ENCODE measurements at places on chromosomes 16 and 17. TPM values are rescaled to one million over a fixed set of nuclear protein-coding genes. Genes with fewer than 3 reads are reported as not detected.
A peak's percentile ranks its signal among the peaks of the same experiment; 100 is the strongest.

DNA sequence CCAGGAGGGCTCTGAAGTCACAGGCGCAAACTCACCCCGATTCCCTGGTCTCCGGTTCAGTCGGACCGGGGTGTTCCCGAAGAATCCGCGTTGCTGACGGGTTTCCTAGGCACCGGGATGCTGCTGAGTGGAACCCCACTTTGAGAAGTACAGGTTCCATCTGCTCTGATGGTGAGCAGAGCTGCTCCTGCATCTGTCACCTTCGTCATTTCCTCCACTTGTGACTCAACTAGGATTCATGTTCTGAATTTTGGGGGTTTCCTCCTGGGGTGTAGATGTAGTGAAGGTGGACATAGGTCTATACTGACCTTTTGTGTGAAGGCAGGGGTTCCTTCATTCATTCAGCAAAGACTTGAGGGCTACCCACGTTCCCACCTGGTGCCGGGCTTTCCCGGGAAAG, 25.0 kb downstream of the LGALS3BP start:
- no peak for DNase-seq

DNA sequence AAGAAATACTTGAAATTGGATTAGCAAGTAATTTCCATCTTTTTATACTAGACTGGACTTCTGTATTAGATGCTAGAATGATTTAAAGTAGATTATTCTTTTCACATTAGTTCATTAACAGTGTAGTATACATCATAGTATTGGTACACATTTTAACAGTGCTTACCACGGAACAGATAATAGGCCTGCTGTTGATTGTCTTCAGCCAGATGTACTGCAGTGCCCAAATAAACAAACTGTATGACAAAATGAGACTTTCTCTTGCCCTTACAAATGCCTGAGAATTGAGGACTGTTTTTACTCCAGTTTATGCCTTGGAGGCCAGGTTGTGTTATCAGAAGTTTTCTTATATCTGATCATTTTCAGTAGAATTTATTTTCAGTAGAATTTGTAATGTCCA, 631 bp downstream of the EVI2A start:
- no peak for DNase-seq

GRCh38 chr16:64738321-64738960, 383.4 kb downstream of the CDH11 start:
- no peak for DNase-seq

DNA sequence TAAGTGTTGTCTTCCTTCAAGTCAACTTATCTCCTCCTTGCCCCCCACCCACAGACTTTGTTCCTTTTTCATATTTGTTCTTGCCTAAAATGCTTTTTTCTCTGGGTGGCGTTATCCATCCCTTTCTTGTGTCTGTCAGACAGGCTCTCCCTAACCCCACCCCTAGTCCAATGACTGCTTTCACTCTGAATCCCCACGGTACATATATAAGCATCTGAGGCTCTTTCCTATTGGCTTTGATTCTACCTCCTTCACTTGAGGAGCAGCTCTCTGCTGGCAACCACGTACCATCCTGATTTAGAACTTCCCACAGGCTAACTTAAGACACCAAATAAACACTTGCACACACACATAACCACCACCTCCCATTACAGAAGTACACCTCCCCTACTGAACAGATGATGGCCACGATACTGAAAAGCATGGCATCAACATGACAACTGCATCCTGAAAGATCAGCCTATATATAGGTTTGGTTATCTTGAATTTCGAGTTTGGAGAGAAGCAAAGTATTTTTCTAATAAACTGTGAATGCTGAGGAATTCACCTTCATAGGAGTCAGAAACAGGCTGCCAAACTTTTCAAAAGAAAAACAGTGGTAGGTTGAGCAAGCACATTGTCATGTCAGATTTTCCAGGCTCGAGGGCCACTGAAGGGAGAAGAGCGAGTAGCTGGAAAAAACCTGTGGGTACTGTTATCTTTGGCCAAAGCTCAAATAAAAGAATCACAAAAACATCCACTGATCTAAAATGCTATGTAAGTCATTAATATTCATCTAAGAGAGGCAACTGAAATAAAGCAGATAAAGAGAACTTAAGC, 24.3 kb downstream of the STAT3 start:
- no peak for DNase-seq

DNA sequence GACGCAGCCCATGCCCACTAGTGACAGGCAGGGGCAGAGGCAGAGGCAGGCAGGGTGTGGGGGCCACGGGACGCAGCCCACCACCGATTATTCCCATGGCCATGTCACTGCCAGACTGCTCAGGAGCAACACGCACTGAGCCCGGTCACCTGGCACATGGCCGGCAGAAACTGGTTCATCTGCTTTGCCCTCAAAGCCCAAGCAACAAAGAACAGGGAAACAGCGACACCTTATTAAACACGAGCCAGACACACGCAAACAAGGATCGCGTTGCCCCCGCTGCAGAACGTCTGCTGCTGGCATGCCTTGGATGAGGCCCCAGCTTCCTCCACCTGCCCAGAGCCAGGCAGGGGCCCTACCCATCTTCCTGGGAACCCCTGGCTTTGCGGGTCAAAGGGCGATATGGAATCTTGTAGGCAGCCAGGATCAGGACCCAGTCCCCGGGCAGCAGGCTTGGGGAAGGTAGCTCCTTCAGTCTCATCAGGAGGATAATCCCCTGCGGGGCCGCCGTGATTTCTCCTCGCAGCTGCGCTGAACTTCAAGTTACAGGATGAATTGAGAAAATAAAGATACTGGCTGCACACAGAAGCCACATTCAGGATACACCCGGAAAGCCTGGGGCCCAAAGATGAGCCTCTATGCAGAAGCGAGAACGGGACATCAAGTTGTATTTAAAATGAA, 4.8 kb downstream of the TBC1D16 start:
- DNase-seq: peak; percentile 74

GRCh38 chr17:53092072-53092471, 730.7 kb upstream of the KIF2B start:
- no peak for DNase-seq

- DNase-seq: peak; percentile 73
These were observed 32.0 kb downstream of the SCPEP1 start for GRCh38 chr17:57009737-57010445.

NOG gene
- total RNA-seq: not detected

CDK5RAP3 gene
- total RNA-seq: 372 TPM

ZDHHC1 gene
- 7.1 TPM for total RNA-seq

CFAP52 gene
- total RNA-seq: not detected

SMTNL2 gene
- total RNA-seq: not detected

ITGB4 gene
- 323 TPM for total RNA-seq

MYH8 gene
- not detected for total RNA-seq

CCL1 gene
- not detected for total RNA-seq
